ENCODE measurements at places on chromosomes 4 and X. TPM values are rescaled to one million over a fixed set of nuclear protein-coding genes. Genes with fewer than 3 reads are reported as not detected.

PLXNB3 gene
- 2.4 TPM for polyA plus RNA-seq

SLITRK4 gene
- polyA plus RNA-seq, result 18.8 TPM

KLB gene
- 0.21 TPM for polyA plus RNA-seq

- no peak for DNase-seq
Measured at GRCh38 chr4:70901607-70901983, 574 bp upstream of the MOB1B start.

- DNase-seq, result no peak
Measured at GRCh38 chr4:12203945-12204344, 775.3 kb upstream of the HS3ST1 start.

DNA sequence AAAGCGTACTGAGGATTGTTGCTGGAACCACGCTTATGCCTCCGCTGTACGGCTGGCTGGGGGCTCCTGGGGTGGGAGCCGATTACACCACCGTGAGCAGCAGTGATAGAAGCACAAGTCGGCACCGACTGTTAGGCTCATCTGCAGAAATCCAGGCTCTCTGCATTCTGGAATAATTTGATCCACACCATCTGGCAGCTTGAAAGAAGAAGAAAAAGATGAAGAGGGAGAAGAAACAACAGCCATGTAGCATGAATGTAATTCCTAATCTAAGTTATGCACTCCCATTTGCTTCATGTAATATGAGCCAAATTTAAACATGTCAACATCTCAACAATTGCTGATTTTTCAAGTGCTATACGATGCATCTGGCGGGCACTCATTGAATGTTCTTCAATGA is 84.6 kb upstream of the DHX15 start:
- DNase-seq, result no peak

- DNase-seq, result no peak
Measured at GRCh38 chrX:38172596-38172995, 48.1 kb downstream of the SRPX start.

GRCh38 chr4:61531188-61531587 is 331.1 kb downstream of the ADGRL3 start:
- DNase-seq, result no peak

PPEF2 gene
- not detected for polyA plus RNA-seq

- no peak for DNase-seq
Measured at GRCh38 chrX:68695206-68695845, 47.9 kb downstream of the STARD8 start.

NPY1R gene
- polyA plus RNA-seq, result 23.4 TPM

- DNase-seq, result no peak
Measured at GRCh38 chrX:133033010-133033409, 63.9 kb downstream of the USP26 start.

- DNase-seq, result no peak
Measured at GRCh38 chr4:174437324-174437723, 85.0 kb downstream of the HPGD start.

DNA sequence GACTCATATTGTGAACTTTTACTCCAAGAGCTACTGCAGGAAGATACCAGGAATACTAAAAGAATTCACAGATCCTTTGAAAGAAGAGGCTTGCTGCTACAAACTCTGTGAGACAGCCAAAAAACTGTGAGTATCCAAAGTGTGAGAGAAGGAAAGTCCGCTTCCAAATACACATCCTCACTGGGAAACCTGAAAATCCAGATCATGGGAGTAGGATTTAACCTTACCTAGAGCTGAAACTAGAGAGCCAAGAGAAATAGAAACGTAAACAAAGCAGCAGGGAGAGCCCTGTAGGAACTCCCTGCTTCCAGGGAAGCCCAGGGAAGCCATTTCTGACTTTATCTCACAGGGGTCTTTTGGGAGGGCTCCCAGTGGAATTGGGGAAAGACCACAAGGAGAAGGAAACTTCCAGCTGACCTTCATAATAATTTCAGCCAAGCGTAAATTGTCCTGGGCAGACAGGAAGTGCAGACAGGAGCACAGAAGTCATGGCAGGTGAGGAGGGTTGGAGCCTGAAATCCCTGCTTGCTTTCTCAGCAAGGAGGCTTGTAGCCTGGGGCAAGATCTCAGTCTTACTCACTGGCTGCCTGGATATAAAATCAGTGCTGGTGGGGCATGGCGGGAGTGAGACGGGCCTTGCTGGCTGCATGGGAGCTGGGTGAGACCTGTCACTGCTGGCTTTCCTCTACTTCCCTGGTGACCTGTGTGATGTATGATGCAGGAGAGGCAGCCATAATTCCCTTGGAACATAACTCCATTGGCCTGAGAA is 26.2 kb upstream of the NFKB1 start:
- no peak for DNase-seq

- no peak for DNase-seq
Measured at GRCh38 chrX:134543288-134543687, 83.3 kb downstream of the HPRT1 start.

FAM9C gene
- 0.52 TPM for polyA plus RNA-seq

GRCh38 chr4:48944756-48945241 is 38.2 kb upstream of the OCIAD2 start:
- no peak for DNase-seq

DNA sequence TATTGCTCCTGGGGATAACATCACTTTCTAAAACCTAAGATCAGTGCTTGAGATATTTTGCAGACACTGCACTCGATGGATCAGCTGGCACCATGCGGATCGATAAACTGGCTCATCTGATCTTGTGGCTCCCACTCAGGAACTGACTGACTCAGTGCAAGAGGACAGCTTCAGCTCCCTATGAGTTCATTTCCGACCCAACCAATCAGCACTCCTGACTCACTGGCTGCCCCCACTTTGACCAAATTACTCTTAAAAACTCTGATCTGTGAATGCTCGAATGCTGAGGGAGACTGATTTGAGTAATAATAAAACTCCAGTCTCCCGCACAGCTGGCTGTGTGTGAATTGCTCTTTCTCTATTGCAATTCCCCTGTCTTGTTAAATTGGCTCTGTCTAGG is 110.1 kb downstream of the ANAPC4 start:
- no peak for DNase-seq

MXRA5 gene
- polyA plus RNA-seq, result 8.2 TPM

- DNase-seq, result no peak
Measured at GRCh38 chr4:141497627-141498026, 138.8 kb upstream of the IL15 start.

DNA sequence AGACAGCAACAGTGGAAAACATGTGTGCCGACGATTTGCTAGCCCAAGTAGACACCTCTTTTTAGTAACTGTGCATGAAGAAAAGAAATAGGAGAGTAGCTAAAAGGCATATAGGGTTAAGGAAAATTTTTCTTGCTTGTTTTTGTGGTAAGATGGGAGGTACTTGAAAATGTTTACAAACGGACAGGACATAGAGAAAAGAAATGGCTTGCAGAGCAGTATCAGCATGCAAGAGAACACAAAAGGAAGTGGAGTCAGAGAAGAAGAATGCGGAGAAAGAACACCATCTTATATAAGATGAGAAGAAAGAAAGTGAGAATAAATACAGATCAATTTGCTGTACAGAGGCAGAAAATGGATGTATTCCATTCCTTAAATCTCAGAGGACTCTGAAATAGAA is 263.7 kb upstream of the ETNPPL start:
- no peak for DNase-seq

PAGE5 gene
- polyA plus RNA-seq, result not detected

MAGEA12 gene
- not detected for polyA plus RNA-seq

DNA sequence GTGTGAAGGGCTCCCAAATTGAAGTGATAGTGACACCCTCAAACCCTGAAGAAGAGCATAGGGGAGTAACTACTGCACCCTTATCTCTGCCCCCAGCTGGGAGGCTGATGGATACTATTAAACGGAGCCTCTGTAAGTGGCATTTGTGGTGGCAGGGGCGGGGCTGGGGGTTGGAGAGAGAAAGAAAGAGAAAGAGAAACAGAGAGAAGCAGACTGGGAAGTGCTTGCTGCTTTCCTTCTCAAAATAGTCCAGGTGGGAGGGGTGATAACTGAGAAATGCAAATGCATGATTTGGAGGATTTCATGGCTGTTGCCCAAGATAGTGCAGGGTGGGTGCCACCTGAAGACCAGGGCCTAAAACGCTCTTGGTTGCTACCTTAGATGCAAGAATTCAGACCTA is 253.5 kb upstream of the GATB start:
- no peak for DNase-seq

DNA sequence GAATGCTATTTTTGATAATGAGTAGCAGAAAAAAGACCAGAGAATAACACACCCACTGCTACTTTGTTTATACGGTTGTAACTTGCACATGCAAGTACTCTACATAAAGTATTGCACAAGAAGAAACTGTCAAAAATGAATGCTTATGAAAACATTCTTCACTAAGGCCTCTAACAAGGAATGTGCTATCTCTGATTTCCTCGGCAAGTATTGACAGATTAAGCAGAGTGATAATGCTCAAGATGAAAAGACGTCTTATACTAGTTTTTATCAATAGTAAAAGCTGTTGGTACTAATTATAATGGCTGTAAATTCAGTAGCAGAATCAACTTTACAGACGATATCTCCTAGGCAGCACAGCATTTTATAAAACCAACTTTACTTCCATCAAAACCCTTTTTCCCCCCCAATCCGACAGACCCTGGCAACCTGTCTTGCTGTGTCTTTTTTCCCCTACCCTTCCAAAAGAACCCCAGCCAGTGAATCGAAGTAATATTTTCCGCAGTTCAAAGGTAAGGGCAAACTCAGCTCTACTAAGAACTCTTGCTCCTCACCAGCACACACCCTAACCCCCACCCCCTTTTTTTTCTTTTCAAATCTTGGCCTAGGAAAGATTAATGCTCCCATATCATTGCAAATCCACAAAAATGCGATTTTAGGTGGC is 1.5 kb downstream of the FRYL start:
- DNase-seq, result no peak

DNA sequence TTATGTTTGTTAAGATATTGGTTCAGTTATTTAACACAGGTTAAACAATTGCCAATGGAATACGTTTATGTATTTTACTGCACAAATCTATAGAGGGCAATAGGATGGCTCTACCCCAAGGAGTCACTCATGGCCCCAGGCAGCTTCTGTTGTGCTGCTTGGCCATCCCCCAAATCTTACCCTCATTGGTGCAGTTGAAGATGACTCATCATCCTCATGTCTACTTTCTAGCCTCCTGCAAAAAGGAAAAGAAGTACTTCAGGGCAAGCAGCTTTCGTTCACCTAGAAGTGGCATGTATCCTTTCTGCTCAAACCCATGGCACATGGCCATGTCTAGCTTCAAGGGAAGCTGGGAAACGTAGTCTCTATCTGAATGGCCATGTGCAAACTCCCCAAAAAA is 14.2 kb downstream of the PHOX2B start:
- no peak for DNase-seq

GRCh38 chrX:148541584-148541940 is 41.1 kb downstream of the AFF2 start:
- DNase-seq, result no peak

- peak; percentile 52 for DNase-seq
Measured at GRCh38 chr4:88592600-88593448, 544 bp downstream of the HERC3 start.

DNA sequence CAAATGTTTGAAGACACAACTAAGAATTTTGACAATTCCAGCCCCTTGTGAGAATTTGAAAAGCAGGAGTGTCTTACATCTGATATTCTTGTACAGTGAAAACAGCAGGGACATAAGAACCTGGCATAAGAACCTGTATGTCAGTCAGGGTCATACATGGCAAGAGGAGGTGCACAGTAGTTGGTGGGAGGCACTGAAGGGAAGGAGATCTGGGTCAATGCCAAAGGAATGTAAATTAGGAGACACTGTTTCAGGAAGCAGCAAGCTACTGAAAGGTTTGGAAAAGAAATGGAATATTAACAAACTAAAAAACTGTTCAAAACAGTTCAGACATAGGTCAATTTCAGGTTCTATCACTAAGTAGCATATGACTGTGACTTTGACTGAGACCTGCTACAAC is 25.0 kb upstream of the SPP1 start:
- DNase-seq, result no peak

DNA sequence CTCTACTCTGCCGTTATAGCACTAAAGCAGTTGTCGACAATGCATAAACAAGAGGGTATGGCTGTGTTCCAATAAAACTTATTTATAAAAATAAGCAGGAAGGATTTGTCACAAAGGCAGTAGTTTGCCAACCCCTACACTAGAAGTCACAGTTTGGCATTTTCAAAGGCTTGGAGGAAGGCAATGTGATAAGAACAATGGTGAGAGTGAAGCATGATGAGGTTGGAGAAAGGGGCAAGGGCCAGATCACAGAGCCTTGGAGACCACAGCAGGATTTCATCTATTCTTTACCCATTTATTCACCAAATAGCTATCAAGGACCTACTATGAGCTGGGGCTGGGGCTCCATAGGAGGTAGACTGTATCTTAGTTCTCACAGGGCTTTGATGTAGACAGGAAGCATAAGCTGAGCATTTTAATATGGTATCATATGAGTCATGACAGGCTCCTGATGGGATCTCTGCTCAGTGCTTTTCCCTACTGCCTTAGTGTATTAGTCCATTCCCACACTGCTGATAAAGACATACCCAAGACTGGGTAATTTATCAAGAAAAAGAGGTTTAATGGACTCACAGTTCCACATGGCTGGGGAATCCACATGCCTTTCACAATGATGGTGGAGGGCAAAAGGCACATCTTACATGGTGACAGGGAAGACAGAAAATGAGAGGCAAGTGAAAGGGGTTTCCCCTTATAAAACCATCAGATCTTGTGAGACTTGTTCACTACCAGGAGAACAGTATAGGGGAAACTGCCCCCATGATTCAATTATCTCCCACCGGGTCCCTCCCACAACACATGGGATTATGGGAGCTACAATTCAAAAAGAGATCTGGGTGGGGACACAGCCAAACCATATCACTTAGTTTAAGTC is 58.9 kb downstream of the PPM1K start:
- no peak for DNase-seq

GRCh38 chr4:74724979-74725378 is 69.3 kb downstream of the BTC start:
- no peak for DNase-seq

DNA sequence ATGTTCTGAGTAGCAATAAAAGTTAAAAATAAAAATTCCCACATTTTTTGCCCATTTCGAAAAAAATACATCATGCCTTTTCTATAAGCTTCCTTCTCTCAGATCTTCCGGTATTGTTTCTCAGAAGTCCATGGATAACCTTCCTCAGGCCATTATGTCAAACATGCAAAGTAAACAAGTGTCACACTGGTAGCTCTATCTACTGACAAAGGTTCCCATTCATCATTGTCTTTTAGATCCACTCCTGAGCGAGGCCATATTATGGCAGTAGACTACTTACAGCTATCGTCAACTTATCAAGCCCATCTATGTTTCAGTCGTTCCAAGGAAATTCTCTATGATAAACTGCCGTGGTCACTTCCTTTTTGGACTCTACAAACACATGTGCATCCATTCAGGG is 1068.2 kb downstream of the GLUD2 start:
- DNase-seq, result no peak
